Activated T-cell treated with anti-CD3 and anti-CD28 coated beads for 4 hours (primary cell): ENCODE measurements at places on chromosomes 7 and 10.

- DNase-seq, result no peak
Measured at GRCh38 chr10:114278140-114278883, 39.3 kb downstream of the VWA2 start.

DNA sequence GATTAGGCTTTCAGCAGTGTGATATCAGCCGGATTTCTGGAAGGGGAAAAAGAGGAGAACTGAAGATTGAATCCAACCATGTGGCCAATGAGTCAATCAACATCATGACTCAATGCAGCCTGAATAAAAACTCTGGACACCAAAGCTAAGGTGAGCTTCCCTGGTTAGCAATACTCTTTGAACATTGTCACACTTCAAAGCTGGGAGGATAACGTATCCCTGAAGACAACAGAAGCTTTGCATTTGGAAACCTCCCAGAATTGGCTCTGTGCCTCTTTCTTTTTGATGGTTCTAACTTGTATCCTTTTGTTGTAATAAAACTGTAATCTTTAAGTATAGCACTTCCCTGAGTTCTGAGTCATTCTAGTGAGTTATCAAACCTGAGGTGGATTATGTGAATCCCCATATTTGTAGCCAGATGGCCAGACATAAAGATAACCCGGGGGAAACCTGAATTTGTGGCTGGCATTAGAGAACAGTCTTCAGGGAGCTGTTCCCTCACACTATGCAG, 284.4 kb downstream of the IPMK start:
- DNase-seq, result no peak

GRCh38 chr7:87506246-87507180, 31.0 kb upstream of the ABCB4 start:
- DNase-seq, result no peak

- DNase-seq, result no peak
Measured at GRCh38 chr10:100135486-100135885, 50.3 kb downstream of the ERLIN1 start.

DNA sequence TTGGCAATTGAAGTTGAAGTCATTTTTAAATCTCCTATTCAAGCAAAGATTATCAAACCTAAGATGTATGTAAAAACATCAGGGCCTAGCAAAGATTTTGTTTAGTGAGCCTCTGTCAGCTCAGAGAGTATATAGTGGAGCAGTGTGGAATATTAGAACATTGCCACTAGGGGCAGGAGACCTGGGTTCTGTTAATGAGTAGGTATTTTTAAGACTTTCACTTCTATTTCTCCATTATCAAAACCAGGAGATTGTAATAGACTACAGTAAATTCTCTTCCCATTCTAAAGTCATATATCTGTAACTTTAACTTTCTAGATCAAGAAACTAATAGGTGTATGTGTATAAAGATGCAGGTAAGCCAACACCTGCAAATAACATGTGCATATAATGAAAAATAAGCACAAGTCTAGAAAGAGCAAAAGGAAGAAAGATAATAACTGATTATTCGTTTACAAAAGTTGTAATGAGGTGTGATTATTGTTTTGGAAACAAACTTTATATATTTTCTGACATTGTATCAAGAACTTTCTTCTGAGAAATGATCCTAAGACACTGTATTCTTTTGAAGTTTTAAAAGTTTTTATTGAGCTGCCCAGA, 64.4 kb downstream of the KCND2 start:
- no peak for DNase-seq

DNA sequence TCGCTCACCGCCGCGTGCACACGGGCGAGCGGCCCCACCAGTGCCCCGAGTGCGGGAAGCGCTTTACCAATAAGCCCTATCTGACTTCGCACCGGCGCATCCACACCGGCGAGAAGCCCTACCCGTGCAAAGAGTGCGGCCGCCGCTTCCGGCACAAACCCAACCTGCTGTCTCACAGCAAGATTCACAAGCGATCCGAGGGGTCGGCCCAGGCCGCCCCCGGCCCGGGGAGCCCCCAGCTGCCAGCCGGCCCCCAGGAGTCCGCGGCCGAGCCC, 3.3 kb downstream of the REPIN1 start:
- no peak for DNase-seq

- DNase-seq, result no peak
Measured at GRCh38 chr10:76839276-76839675, 798.3 kb downstream of the KCNMA1 start.

DNA sequence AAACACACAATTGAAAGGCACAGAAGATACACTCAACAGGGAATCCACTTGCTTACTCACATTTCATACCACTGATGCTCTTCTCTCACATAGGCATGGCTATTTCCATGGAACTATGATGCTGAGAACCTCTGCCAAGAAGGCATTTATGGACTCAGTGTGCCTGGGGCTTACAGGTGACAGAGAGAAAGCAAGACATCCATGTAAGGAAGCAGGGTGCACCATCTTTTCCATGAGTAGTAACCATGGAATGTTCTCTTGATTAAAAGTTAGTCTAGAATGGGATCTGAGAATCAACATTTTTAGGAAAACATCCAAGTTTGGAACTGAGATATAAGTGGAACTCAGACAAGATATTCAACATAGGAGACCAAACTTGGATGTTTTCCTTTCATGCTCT, 52.5 kb upstream of the MACC1 start:
- DNase-seq, result no peak

GRCh38 chr10:117458571-117458970, 83.3 kb upstream of the PDZD8 start:
- no peak for DNase-seq

- DNase-seq, result no peak
Measured at GRCh38 chr10:88971221-88972061, 18.9 kb upstream of the ACTA2 start.

- DNase-seq, result peak; percentile 37
Measured at GRCh38 chr10:80498833-80499741, 38.6 kb upstream of the SH2D4B start.

- DNase-seq, result no peak
Measured at GRCh38 chr7:84675633-84676034, 481.0 kb upstream of the SEMA3A start.

GRCh38 chr10:101848894-101849351, 5.3 kb upstream of the KCNIP2 start:
- DNase-seq, result no peak

GRCh38 chr7:28804157-28804556, 154.0 kb downstream of the TRIL start:
- no peak for DNase-seq

GRCh38 chr10:6148251-6148701, 54.5 kb upstream of the PFKFB3 start:
- DNase-seq, result no peak

DNA sequence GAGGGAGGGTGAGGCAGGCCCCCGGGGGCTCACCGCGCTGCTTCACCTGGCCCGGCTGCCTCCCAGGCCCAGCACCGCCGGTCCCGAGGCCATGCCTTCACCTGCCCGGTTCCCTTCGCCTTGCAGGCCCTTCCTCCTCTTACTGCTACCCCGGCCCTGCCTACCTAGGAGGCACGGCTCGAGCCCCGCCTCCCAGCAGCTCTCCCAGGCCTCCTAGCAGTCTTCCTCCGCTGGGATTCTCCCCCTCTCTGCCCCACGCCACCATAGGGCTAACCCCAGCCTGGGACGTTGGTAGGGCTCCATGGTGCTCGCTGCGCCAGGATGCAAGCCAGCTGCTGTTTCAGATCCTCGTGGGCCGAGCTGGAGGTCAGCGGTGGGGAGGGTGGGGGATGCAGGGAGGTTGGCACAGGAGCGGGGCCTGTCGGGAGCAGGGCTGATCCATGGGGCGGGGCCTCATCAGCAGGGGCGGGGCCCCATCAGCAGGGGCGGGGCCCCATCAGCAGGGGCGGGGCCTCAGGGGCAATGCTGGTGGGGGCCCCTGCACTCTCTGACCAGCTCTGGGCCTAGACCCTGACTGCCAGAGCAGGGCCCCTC, 63.3 kb downstream of the RASGEF1A start:
- no peak for DNase-seq

GRCh38 chr10:32073659-32074058, 17.4 kb upstream of the KIF5B start:
- DNase-seq, result no peak
